Fibroblast of upper back skin (primary cell): ENCODE measurements at places on chromosomes 5 and 9.
A peak's percentile ranks its signal among the peaks of the same experiment; 100 is the strongest.

GRCh38 chr5:31172881-31173280 is 20.6 kb upstream of the CDH6 start:
- DNase-seq = no peak

DNA sequence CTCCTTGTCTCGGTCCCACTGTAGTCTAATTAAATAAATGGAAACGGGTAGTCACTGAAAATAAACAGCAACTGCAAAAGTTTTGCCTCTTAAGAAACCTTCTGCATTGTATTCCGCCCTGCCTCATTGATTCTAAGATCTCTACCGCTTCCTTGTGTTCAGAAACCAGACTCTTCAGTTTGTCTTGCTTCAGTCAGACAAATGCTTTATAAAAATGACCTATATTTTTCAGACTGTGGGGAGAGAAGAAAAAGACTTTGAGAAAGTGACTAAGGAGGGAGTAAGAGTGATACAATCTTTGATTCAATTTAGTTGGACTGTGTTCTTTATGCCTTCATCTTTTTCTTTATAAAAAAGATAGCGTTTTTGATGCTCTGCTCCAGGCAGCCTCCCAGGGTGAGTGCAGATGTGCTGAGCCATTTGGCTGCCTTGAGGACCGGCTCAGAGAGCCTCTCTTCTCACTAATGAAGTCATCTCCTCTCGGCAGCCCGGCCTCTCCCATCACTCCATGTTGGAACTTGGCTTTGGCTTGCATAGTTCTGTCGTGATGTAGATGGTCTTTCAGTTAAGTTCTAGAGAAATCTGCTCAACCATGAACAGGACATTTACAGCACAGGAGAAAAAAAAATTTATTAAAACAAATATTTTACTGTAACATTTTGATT is 4.0 kb upstream of the VCAN start:
- DNase-seq = peak; percentile 77

DNA sequence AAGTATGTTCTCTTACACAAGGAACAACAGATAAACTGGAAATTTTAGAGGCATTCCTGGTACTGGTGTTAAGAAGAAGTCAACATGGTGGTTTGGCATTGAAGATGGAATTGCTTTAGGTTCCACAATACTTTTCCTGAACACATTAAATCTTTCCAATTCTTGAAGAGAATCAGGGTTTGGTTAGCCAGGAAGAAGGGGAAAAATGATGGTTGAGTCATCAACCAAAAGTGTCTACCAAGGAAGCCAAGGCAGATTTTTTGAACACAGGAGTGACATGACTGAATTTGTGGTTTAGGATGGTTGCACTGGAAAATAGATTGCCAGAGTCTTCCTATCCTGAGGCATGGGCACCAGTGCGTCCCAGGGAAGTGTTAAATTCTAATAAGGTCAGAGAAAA is 433.4 kb downstream of the TMEM38B start:
- DNase-seq = peak; percentile 54

GRCh38 chr9:116490321-116490720 is 196.8 kb upstream of the TRIM32 start:
- no peak for DNase-seq

DNA sequence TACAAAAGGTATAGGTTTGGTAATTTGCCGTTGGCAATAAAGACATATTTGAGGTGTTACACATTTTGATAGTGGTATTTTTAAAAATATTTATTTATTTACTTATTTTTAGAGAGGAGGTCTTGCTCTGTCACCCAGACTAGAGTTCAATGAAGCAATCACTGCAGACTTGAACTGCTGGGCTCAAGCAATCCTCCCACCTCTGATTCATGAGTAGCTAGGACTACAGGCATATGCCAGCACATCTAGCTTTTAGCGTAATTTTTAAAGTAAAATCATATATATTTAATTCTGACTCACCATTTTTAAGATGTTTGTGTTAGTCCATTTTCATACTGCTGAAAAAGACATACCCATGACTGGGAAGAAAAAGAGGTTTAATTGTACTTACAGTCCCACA is 1974.3 kb downstream of the EFNA5 start:
- DNase-seq = no peak

DNA sequence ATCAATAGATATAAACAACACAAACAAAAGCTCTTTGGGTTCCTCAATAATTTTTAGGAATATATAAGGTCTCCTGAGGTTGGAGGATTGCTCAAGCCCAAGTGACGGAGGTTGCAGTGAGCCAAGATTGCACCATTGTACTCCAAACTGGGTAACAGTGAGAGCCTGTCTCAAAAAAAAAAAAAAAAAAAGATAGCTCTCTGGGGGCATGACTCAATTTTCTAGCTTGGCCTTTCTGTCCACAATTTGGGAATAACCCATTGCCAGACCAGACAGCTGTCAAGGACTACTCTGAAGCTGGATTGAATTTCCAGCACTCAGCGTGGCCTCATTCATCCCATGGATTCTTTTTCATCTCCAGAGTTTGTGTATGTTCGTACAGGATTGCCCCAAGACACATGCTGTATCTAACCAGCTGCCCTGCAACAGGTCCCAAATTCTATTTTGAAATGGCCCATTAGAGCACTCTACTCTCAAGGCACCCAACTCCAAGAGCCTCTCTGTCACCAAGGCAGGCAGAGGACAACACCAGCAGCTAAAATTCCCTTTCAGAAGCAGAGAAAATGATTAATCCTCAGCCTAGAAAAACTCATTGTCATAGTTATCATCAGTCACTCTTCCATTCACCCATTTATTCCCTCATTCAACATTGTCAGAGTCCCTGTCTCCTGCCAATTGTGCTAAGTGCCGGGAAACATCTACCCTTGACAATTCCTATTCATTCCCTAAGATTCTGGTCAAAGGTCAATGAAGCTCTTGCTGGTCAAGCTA is 8.7 kb downstream of the FAM193B start:
- peak; percentile 95 for DNase-seq

DNA sequence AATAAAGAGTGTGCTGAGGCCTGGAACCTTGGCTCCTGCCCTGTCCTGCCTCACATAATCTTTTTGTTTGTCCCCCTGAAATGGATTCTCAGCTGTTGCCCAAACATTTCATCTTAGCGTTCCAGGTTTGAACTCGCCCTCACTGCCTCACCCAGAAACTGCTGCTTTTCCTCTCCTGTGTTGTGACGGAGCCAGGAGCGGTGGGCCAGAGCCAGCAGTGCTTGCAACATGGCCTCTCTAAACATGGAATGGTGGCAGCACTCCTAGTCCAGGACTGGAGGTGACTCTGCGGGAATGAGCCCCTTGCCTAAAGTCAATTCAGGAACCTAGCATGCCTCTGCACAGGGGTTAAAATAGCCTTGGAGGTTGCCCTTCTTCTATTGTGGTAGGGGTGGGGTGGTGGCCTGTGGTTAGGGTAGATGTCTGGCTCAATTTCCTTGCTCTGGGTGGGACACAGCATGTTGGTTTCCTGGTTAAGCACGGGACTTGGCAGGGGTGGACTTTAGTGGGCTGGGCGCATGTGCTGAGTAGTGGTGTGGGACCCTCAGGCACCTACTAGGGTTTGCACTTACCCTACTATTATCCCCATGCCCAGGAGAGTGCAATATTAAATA is 101.6 kb downstream of the SLC25A46 start:
- no peak for DNase-seq

GRCh38 chr9:75169623-75170022 is 81.3 kb downstream of the OSTF1 start:
- peak; percentile 25 for DNase-seq
